NCI-H2029 (cell line): ENCODE measurements at places on chromosomes 5 and 9.

- DNase-seq, result peak; percentile 52
These were observed 61.9 kb upstream of the MEGF10 start for GRCh38 chr5:127228540-127229184.

DNA sequence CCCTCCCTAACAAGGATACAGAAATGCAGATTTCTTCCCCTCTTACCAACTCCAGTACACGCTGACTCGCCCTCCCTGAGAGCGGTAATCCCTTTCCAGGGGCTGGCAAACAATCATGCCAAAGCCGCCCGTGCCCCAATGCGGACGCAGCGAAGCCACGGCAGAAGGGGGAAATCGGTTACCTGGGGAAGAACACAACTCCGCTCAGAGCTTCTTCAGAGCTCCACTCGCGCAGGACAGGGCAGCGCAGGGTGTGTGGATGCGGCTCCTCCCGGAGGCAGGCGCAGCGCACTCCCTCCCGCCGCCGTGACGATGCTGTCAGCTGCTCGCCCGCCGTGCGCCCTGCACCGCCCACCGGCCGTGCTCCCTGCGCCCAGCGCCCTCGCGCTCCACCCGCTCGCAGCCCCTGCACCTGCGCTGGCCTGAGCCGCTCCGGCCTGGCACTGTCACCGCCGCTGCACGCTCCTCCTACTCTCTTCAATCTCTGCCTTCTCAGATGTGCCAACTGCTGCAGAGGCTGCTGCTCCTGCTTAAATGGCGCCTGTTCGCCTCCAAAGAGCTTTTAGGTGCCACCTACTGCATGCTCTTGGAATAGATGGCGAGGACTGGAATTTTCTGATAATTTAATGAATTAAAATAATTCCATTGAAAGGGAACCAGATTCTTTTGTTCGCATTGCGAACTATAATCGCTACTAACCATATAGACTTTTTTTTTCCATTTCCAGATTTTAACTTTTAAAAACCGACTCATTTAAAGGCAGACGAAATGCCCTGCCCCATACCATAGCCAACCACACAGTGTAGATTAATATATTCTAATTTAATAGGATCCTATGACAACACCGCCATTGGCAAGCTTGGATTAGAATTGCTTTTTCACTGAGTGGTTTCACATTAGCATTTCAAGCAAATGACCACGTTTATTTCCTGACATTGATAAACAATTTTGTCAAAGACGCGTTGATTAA is at the start of gene DIRAS2:
Gene DIRAS2 (minus strand): TSS at position 255 of the 970 bp plus-strand sequence. CDS start 28,997 bp downstream, outside the sequence.
- DNase-seq, result peak; percentile 94

GRCh38 chr5:123438244-123438643 is 15.0 kb upstream of the CEP120 start:
- no peak for DNase-seq

DNA sequence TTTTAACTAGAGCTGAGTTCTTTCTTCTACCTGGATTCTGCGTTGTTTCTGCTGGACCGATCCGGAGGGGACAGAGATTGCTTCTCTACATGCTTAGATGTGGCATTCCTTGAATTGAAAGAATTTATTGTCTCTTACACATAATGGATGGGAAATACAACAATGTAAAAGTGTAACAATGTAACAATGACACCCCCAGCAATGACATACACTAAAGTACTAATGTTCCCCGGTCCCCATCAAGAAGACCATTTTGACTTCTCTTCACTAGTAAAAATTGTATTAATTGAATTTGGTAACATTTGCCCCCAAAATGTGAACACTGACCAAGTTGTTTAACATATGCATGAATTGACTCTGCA is 760.2 kb downstream of the TAF11L14 start:
- no peak for DNase-seq
